ENCODE measurements at places on chromosomes 4 and X. TPM values are rescaled to one million over a fixed set of nuclear protein-coding genes. Genes with fewer than 3 reads are reported as not detected.

- no peak for DNase-seq
These were observed 74.0 kb downstream of the RPA4 start for GRCh38 chrX:96957718-96958117.

ZFP42 gene
- not detected for total RNA-seq

DNA sequence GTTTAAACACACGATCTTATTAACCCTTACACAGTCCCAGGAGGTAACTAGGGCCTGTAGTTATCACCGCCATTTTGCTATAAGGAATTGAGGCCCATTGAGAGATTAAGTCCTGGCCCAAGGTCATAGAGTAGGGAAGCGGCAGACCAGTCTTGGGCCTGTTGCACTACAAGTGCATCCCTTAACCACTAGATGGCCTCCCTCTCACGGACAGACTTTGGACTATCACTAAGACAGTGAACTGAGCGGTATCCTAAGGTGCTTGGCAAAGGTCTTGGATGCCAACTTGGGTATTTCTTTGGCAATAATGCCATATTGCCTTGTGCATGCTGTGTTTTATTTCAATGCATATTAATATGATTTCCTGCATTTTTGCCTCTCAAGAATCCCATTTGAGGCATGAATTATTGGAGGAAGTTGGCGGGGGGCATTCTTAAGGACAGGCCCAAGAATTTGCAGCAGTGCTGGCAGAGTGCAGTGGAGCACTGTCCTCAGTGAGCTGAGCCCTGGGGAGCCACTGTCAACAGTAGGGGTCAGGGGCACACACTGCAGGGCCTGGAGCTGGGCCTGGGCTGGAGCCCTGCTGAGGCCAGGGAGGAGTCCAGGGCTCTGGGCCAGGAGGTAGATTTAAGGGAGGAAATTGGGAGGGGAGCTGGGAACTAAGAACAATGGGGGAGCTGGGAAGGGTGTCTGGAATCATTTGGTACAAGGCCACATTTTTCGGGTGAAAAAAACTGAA is 147.4 kb downstream of the SMIM20 start:
- DNase-seq, result no peak

- no peak for DNase-seq
These were observed 42.5 kb upstream of the MAP9 start for GRCh38 chr4:155419266-155419665.

DNA sequence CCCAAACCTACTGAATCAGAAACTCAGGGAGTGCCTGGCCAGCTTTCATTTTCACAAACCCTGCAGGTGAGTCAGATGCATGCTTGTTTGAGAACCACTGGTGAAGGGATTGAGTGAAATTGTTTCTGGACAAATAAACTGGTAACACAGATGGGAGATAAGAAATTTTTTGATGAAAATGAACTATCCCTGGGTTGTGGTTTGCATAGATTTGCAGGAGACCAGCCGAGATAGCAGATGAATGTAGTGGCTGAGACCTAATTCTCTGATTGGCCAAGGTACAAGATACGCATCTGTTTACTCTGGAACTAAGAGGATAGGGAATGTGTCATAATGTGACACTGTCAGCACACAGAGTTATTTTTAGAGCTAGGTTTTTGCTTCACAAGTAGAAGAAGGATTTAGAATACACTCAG is 117.8 kb upstream of the NOCT start:
- no peak for DNase-seq

MSX1 gene
- 4.2 TPM for total RNA-seq

GRCh38 chr4:177574446-177574845 is 132.2 kb upstream of the AGA start:
- no peak for DNase-seq

FAM9B gene
- not detected for total RNA-seq

BEND4 gene
- not detected for total RNA-seq

HELT gene
- total RNA-seq, result not detected

GAGE12J gene
- total RNA-seq, result not detected

GRCh38 chr4:169225812-169226211 is 44.9 kb downstream of the SH3RF1 start:
- DNase-seq, result no peak

SPANXD gene
- not detected for total RNA-seq

DNA sequence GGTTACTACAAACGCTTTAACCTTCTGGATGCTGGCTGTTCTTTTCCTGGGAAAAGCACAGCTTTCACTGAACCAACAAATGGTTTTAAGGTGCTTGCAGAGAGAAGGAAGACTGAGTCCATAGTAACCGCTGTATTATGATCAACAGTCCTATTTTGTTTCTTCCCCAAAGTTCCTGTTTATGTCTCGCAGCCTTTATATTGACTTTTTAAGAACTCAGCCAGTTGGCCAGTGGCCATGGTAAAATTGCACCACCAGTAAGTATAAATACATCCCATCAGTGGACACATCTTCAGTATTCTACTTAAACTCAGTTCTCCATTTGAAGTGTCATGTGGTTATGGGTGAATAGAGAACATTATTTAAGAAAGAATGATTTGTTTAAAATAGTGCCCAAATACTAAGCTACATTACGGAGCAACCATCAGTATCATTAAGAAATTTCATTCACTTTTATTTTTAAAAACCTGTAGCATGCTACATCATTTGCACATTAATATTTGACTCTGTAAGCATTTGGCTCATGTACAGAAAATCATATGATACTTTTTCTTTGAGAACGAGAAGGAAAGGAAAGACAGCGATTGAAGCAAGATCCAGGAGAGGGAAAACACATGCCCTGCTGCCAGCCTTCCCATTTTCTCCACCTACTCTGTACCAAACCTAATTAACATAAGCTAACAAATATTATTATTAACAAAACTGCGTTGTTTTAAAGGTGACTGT is 287.0 kb downstream of the ARHGAP24 start:
- DNase-seq, result peak; percentile 48

PRICKLE3 gene
- 7.6 TPM for total RNA-seq

S100P gene
- total RNA-seq, result 1.3 TPM

CD38 gene
- 11.3 TPM for total RNA-seq

- no peak for DNase-seq
These were observed 57.7 kb upstream of the ATXN3L start for GRCh38 chrX:13377550-13377934.

DNA sequence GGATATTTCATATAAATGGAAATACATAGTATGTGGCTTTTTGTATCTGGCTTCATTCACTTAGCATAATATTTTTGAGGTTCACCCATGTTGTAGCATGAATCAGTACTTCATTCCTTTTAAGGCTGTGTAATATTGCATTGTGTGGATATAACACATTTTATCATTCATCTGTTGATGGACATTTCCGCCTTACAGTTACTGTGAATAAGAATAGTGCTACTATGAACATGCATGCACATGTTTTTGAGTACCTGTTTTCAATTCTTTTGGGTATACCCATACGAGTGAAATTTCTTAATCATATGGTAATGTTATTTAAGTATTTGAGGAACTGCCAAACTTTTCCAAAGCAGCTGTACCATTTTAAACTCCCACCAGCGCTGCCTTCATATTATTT is 539.6 kb upstream of the DIPK2B start:
- no peak for DNase-seq

ACOX3 gene
- total RNA-seq, result 23.9 TPM

TCEAL5 gene
- total RNA-seq, result 0.28 TPM

DNA sequence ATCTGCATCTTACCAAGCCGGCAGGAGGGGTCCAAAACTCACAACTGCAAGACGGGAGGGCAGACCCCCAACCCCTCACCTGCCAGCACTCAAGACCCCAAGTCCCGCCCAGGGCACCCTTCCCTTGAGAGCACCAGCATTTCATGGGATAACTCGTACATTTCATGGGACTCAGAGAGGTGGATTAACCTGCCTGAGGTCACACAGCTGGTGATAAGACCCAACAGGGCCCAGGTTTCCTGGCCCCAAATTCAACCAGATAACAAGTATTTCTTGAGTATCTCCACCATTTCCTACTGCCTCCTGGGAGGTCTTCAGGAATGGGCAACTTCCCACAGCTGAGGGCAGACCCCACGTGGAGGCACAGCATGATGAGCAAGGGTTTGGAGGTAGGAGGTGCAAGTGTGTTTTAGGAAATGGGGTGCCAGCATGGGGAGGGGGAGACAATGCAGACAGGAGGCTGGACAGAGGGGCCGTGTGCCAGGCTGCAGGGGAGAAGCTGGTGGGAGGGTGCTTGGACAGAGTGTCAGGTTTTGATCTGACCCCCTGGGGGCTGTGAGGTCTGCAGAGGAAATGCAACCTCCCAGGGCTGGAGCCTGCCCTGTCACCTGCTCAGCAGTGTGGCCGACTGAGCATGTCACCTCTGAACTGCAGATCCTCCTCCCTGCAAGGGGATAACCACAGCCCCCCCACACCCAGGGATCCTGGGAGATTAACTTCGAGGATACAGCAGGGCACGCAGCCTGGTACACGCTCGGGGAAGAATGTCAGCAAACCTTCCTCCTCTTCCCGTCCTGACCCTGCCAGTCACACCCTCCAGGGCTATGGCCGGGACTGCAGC is 4.4 kb downstream of the ADRA2C start:
- DNase-seq, result no peak

- DNase-seq, result no peak
These were observed 76.6 kb upstream of the CXXC4 start for GRCh38 chr4:104571341-104571740.

- DNase-seq, result no peak
These were observed 191.9 kb upstream of the NUDT6 start for GRCh38 chr4:123114084-123114914.

- no peak for DNase-seq
These were observed 148.8 kb upstream of the MID1 start for GRCh38 chrX:10769195-10769594.

GPRASP1 gene
- 6.8 TPM for total RNA-seq

NIPAL1 gene
- total RNA-seq, result 0.31 TPM

DNA sequence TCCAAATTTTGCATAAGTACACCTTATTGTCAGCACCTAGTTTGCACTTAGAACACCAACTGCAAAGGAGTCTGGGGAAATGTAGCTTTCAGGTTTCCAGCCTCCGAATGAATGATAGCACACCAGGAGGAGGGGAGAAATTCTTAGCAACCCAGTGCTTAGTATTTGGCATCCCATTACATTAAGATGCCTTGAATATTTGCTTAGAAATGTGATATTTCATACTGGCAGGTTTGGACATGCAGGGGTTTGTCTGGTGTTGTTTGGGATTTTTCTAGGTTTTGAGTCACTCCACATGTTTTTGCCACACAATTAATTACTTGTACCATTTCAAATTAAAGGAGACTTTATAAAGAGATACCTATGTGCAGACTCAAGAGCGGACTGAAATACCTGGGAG is 60.3 kb upstream of the CAMK2D start:
- DNase-seq, result no peak

FGFRL1 gene
- 23.6 TPM for total RNA-seq

DNA sequence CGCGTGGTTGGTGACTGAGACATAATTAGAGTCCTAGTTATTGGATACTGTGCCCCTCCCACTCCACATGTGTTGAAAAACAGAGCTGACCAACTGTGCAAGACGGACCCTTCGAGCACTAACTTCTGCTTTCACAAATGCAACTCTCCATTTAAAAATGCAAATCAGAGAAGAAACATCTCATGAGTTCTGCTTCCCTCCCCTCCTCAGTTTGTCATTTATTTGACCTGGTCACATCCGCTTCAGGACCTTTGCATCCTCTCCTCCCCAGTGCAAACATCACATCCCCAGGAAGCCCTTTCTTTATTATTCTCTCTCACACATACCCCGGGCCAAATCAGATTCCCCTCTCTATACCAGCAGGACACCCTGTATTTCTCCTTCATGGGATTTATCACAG is 38.1 kb upstream of the NOCT start:
- DNase-seq, result no peak

DNA sequence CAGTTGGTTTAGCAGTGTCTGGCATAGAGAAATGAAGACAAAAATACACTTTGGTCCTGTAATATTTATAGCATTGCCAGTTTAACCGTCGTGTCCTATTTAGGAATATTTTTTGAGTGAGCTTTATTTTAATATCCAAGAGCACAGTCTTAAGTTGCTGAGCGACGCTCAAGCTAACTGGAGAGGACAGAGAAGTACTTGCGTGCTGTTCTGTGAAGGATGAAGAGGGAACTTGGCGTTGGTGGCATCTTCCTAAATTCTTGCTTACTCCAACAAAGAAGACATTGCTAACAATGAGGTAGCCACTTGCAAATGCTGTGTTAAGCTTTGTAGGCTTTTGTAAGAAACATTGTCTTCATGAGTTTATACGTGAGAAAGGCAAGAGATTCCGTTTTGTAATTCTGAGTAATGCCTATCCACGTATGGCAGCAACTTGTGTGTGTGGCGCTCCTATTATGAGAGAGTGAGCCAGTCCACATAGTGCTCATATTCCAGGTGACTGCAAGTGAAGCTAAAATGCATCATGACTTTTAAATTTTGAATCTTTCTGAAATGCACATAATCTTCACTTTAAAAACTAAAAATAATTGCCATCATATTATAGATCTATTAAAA is 50.6 kb downstream of the SYNPO2 start:
- no peak for DNase-seq

FBXO8 gene
- total RNA-seq, result 36.1 TPM

GRCh38 chr4:41406113-41406516 is 131.8 kb upstream of the LIMCH1 start:
- DNase-seq, result no peak

GRCh38 chr4:175252642-175253041 is 334.5 kb downstream of the ADAM29 start:
- no peak for DNase-seq

- no peak for DNase-seq
These were observed 14.2 kb upstream of the FGF16 start for GRCh38 chrX:77433001-77433400.

DNA sequence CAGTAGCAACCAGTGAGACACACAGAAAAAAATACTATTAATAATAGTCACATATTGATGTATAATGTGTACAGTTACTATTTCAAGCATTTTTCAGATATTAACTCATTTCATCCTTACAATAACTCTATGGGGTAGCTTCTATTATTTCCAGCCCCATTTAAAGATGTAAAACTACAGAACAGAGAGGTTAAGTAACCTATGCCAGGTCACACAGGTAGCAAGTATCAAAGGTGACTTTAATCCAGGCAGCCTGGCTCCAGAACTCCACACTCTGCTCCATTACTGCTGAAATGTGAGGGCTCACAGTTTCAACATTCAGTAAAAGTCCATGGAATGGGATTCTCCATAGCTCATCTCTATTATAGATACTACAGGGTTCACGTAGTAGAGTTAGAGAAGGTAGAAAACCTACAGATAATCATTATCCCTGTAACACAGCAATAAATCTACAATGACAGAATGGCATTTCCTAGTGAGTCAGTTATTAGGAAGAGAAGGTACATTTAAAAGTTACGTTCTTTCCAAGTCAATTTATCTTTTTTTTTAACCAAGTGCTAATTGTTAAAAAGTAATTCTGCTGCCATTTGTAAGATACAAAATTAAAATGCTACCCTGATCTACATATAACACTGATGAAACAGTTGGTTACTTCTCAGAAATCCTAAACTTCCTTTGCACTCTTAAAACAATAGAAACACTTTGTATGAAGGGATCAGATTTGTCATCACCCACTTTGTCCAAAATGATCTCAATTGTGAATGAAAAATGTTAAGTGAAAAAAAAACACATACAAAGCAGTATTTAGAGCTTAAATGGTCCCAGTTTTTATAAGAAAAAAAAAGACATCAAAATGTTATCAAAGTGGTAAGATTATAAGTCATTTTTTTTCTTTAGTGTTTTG is 18.7 kb downstream of the RELL1 start:
- no peak for DNase-seq

TDO2 gene
- total RNA-seq, result not detected

GRCh38 chr4:23023121-23023520 is 330.4 kb downstream of the GBA3 start:
- DNase-seq, result no peak

CCNA2 gene
- not detected for total RNA-seq

- no peak for DNase-seq
These were observed 45.6 kb downstream of the PDHA1 start for GRCh38 chrX:19389227-19389845.

- no peak for DNase-seq
These were observed 136.0 kb downstream of the GUCY2F start for GRCh38 chrX:109345856-109346255.

Measured in heart right ventricle (tissue), 16 donors.